Epithelial cell of prostate (primary cell): ENCODE measurements at places on chromosomes 1 and 21.

DNA sequence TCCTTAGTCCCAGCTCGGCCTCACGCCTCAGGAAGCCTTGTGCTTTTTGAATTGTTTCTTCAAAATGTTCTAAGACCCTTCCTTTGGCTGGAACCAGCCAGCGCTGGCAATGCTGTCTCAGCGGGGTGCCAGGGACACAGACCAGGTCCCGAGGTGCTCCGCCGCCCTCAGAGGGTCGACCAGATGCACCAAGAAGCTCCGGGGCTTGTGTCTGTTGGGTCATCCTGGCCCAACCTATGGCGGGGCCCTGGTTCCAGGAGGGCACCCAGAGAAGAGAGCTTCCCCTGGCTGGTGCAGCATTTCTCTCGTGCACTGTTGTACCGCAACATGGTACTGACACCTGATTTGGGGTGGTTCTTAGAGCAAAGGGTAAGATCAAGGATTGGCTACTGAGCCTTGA lies 40.1 kb upstream of the BECN2 start:
- DNase-seq = no peak

DNA sequence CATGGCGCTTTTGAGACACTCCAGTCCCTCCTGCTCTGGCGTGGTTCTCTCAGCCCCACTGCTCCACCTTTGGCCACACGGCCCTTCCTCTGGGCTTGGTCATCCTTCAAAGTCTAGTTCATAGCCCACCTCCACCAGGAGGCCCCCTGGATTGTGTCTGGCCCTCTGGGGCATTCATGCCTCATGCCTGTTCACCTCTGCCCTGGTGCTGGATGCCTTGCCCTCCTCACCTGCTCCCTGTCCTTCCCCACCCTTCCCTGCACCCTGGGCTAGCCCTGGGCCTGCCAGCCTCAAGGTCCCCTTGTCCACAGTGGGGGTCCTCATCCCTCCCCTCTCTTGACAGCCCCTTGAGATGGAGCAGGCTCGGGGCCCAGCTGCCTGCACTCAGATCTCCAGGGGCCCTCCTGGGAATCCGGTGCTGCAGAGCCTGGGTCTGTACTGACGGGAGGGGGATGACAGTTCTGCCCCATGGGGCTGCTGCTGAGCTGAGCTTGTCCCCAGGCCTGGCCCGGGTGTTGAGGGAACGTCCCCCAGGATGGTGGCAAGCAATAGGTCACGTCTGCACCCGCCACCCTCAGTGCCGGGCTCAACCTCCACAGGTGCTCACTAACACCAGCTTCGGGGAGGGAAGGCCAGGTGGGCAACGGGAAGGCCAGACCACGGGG lies 18.4 kb downstream of the PRXL2B start:
- DNase-seq = no peak

DNA sequence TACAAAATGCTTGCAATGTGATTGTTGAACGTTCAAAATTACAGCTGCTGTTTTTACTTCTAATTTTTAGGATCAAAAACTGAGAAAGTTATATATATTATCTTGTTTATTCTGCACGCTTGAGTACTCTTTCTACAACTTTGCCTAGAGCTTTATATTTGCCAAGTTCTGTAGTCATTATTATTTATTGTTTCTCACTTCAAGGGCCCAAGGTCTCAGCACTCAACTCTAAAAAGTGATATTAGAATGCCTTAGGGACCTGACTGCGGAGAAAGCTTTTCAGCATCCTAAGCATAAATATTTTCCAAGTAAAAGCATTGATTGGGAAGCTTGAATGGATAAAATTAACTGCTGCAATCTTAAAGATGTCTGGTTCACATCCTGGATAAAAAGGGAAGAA lies 83.6 kb downstream of the UBE2U start:
- DNase-seq = no peak

- no peak for DNase-seq
Measured at GRCh38 chr1:93061895-93062792, 16.9 kb upstream of the MTF2 start.
